ENCODE measurements at places on chromosomes 13 and 19.

- no peak for DNase-seq
Observed at GRCh38 chr19:48480558-48481500, 11.7 kb downstream of the CYTH2 start.

GRCh38 chr13:112815871-112816270 is 126.0 kb downstream of the ATP11A start:
- no peak for DNase-seq

- DNase-seq, result peak; percentile 42
Observed at GRCh38 chr13:78121459-78122348, 203.1 kb upstream of the EDNRB start.

GRCh38 chr19:45693106-45693788 is 781 bp downstream of the QPCTL start:
- DNase-seq, result peak; percentile 43

DNA sequence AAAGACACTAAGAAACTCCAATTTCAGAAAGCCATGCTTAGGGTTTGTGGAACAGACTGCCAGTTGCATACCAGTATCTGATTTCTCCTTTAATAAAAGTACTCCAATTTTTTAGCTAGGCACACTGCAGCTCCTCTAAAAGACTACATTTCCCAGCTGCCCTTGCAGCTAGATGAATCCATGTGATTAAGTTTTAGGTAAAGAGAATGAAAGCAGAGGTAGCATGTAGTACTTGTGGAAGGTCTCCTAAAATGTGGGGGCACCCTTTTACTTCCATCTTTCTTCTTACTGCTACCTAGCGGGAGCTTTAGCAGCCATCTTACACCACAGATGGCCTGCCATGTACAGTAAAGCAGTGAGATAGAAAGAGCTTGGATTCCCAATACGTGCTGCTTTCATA is 33.0 kb upstream of the TSC22D1 start:
- no peak for DNase-seq

GRCh38 chr19:6021878-6022569 is 44.1 kb upstream of the RANBP3 start:
- peak; percentile 66 for DNase-seq

DNA sequence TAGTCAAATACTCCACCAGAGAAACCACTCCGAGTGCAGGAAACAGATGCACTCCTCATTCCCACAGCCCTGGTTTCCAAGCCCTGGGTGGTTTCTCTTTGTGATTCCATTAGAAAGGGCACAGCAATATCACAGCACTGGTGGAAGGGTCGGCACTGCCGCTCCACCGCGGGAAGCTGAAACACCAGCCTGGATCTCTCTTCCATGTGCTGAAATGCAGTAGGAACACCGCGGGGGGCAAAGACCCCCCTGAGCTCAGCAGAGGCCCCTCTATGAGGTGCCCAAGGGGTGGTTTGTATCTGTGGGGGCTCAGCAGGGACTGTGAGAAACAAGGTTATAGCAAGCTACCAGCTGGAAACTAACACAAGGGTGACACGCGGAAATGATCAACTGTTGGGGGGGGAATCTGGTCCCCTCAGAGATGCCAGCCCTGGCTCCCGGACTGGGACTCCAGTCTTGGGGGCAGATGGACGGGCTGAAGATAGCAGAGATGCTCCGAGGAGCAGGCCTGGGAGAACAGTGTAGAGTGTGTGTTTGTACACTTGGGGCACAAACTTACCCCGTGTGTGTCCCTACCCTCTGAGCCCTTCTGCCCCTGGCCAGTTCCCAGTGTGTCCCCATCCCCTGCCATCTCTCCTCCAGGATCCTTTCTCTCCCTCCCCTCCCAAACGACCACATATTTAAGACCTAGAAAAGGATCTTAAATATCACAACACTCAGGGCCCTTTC is 1.8 kb downstream of the ZFR2 start:
- no peak for DNase-seq

DNA sequence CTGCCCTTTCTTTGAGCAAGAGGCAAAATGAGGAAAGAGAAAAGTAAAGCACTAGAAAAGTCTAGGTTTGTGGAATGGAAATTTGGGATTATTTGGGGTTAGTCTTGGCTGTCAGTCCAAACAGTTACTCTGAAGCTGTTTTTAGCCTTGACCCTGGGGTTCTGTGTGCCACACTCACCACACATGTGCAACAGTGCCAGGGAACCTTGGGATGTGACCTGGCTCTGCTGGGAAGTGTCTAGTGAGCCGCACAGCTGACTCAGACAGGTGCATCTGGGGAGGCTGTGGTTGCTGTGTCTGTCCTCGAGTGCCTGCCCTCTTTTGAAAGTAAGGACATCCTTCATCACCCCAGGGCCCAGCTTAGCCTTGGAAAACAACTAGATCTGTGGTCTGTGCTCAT is 15.8 kb downstream of the MICOS13 start:
- no peak for DNase-seq

DNA sequence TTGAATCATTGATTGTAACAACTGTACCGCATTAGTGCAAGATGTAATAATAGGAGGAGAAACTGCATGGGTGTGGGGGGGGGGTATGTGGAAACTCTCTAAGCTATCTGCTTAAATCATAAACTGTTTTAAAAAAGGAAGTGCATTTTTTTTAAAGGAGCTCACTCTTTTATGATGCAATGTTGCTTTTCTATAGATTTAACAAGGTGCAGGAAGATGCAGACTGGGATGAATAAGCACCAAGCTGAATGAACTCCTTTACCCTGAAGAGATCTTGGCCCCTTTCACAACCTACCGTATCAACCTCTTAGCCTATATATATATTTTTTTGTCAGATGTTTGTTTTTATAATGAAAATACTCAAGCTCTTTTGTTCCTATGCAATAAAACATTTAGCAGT is 95.9 kb downstream of the AKAP11 start:
- DNase-seq, result no peak

GRCh38 chr19:54731191-54731590 is 6.9 kb downstream of the KIR3DL3 start:
- no peak for DNase-seq

DNA sequence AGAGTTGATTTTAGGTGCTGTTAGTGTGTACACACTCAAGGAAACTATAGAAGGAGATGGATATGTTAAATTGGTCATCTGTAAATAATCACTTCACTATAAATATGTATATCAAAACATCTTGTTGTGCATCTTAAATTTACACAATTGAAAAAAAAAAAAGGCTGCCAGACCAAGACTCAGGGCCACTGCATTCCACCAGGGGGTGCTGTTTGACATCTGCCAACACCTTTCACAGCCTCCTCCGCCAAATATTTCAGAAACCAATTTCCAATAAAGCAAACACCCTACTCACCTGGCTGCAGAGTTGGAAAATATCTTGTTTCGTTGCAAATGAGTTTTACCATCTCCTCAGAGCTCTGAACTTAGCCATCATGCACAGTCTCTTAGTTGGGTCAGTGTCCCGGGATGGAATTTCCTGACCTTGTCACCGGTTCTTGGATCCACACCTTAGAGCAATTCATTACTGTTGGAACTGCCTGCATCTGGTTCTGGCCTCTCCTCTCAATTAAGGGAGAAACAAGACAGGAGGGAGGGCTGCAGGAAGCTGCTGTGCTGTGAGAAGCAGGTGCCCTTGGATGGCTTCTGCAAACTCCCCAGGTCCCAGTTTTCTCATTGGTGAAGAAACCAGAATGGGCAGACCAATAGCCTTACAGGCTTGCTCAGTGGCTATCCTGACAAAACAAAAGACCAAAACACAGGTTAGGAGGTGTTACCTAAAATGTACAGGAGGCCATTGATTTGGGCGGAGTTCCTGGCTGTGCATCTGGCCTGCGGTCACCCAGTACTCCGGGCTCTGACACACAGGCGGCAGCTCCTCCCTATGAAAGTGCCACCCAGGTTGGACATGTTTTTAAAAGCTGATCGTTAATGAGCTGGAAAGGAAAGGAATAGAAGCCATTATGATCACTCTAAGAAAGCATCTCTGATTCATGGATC is 746.6 kb downstream of the UQCRFS1 start:
- DNase-seq, result peak; percentile 2

GRCh38 chr13:54078271-54078870 is 1049.8 kb downstream of the OLFM4 start:
- DNase-seq, result no peak

Measured in COR-L47 (cell line).